Tongue (tissue), 3 donors: ENCODE measurements at places on chromosomes 11 and 22. TPM values are rescaled to one million over a fixed set of nuclear protein-coding genes. Genes with fewer than 3 reads are reported as not detected.

DNA sequence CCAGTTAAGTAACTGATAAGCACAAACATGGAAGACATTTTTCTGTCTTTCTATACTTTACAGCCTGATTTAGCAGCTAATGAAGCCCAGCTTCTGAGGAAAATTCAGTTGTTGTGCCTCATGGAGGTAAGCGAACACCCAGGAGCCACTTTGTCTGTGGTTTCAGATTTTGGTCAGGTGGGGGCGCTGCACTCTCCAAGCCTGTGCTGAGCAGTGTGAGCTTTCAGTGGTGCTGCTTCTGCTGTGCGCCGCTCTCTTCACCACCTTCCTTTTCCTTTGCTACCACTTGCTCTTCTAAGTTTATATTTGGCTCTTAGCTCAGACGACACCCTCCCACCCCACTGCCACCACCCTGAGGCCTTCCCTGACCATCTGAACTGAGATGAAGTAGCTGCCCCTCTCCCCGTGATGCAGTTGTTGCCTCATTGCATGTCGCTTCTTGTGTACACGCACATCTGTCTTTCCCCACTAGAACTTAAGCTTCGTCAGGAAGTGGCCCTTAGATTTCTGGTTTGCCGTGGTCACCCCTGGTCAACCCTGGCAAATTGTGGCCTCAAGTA, 14.0 kb downstream of the PSMD13 start:
- DNase-seq, result peak; percentile 60

SYT8 gene
- 16.2 TPM for total RNA-seq

GRCh38 chr11:121244884-121245283, 47.7 kb upstream of the SC5D start:
- DNase-seq, result no peak

DNA sequence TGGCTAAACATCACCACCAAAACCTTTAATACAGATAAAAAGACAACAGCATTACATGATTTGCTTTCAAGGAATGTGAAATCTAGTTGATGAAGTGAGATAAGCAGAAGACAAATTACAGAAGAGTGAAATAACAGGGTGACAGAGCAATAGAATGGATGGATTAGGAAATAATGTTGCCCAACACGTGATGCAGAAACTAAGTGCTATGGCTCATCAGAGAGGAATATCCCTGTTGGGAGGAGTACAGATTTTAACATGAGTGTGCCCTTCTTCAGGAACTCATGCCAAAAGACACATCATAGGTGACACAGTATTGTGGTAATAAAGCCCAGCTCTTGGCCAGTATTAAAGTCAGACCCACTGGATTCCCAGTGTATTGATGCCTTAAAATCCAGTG, 176.6 kb upstream of the RAG2 start:
- DNase-seq, result no peak

MRGPRG gene
- not detected for total RNA-seq

FGF4 gene
- total RNA-seq, result not detected

- peak; percentile 83 for DNase-seq
Measured at GRCh38 chr11:9015677-9016076, 11.9 kb upstream of the NRIP3 start.

- DNase-seq, result no peak
Measured at GRCh38 chr11:64885367-64886286, 7.2 kb upstream of the EHD1 start.

HIRA gene
- 19.3 TPM for total RNA-seq

UBQLNL gene
- total RNA-seq, result 0.10 TPM

DNA sequence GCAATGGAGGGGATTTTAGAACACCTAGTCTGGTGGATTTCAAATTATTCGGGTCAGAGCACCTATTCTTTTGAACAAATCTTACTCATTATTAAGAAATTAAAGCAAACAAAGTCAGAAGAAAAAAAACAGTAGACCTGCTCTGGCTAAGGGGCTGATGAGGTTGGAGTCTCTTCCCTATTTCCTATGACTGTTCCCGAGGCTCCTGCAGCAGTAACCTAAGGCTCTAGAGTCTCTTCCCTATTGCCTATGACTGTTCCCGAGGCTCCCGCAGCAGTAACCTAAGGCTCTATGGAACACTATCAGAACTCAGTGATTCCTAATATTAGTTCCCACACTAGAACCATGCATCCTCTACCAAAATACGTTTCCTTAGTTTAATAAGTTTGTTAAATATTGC, 607.9 kb downstream of the NTM start:
- no peak for DNase-seq

OR52E6 gene
- not detected for total RNA-seq

GRCh38 chr11:35553831-35554230, 28.4 kb upstream of the PAMR1 start:
- DNase-seq, result no peak

GRCh38 chr11:8765294-8765693, 82.7 kb downstream of the RPL27A start:
- DNase-seq, result peak; percentile 45

DNA sequence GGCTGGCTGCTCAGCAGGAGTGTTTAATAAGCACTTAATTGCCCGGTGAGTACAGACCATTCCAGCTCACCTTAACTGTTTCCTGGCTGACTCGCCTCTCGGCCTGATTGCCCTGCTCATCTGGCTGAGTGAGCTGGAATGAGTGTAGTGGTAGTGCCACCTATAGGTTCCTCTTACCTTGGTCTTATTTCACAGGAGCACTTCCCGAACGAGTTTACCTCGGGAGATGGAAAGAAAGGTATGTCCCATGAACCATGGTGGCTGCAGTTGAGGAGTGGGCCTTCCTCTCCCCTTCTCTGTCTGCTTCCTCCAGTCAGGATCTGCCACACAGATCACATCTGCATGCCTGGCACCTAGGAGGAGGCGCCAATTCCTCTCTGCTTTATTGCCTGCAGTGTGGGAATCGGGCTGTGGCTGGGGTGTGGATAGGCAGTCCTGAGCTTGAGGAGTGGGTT, 26.7 kb downstream of the UPB1 start:
- DNase-seq, result peak; percentile 57

GRCh38 chr22:47000888-47001287, 238.4 kb downstream of the TBC1D22A start:
- no peak for DNase-seq

- DNase-seq, result no peak
Measured at GRCh38 chr22:37913233-37913721, 7.2 kb downstream of the MICALL1 start.

GRCh38 chr11:73453562-73453961, 77.4 kb downstream of the RELT start:
- no peak for DNase-seq

DNA sequence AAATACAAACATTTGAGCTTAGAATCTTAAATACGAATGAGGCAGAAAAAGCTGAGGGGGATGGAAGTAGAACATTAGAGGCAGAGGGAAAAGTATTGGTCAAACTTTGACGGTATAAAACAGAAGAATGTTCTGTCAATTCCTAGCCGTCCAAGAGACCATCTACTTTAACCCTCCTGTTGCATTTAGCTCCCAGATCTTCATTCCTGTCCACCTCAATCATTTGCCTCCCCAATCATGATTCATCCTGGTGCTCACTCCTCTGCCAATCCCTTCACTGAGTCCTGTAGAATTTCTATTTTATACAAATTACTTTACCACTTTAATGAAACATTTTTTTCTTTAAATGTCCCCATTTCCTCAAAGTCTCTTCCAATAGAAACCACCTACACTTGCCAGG, 28.2 kb downstream of the C2CD3 start:
- no peak for DNase-seq

GRCh38 chr11:91350931-91351330, 873.7 kb upstream of the FAT3 start:
- DNase-seq, result peak; percentile 3

GRCh38 chr11:86418917-86419316, 44.2 kb downstream of the CCDC81 start:
- DNase-seq, result peak; percentile 38

- no peak for DNase-seq
Measured at GRCh38 chr11:15663777-15664218, 549.1 kb downstream of the INSC start.

- DNase-seq, result no peak
Measured at GRCh38 chr11:99592266-99592665, 571.5 kb downstream of the CNTN5 start.
